ENCODE measurements at places on chromosomes 13 and 19.

- DNase-seq = no peak
Observed at GRCh38 chr13:30169442-30169841, 137.9 kb downstream of the KATNAL1 start.

DNA sequence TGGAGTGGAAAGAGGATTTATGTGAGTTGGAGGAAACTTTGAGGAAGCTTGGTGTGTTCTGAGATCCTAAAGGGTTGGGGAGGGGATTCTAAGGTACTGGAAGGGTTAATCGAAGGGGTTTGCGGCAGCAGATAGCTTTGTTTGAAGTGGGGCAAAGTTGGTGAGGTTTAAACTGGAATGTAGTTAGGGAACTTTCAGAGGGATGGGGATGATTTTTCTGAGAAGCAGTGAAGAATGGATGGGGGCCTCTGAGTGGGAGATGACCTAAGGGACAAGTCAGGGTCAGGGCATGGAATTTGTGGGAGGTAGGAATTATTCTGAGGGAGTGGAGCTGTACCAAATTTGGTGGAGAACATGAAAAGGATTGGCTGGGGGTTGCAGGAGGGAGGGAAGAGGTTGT lies 3.9 kb downstream of the SAE1 start:
- no peak for DNase-seq

- no peak for DNase-seq
Observed at GRCh38 chr13:27011661-27012060, 159.9 kb downstream of the USP12 start.

- DNase-seq = no peak
Observed at GRCh38 chr13:101301053-101301452, 115.3 kb downstream of the NALCN start.

- DNase-seq = no peak
Observed at GRCh38 chr13:76231522-76232167, 595.5 kb downstream of the LMO7 start.

Measured in globus pallidus (tissue), 1 donor.